ENCODE measurements at places on chromosomes 4 and X.

DNA sequence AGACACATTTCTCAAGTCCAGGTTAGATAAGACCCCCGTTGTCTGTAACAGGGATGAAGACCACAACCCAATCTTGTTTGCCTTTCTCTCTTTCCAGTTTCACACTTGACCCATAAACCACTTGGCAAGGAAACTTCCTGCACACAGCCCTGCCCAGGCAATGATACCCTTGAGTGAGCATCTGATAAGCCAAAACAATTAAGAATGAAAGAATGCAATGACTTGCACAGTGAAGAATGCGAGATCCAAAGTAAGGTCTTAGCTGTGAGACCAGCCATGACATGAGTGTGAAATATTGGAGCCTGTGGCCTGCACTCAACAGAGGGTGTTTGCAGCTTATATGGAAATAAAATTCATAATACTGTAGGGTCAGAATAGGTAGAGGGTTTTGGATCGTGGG lies 37.9 kb upstream of the MXRA5 start:
- no peak for DNase-seq

GRCh38 chrX:34528081-34528480 lies 129.0 kb downstream of the TMEM47 start:
- DNase-seq = no peak

DNA sequence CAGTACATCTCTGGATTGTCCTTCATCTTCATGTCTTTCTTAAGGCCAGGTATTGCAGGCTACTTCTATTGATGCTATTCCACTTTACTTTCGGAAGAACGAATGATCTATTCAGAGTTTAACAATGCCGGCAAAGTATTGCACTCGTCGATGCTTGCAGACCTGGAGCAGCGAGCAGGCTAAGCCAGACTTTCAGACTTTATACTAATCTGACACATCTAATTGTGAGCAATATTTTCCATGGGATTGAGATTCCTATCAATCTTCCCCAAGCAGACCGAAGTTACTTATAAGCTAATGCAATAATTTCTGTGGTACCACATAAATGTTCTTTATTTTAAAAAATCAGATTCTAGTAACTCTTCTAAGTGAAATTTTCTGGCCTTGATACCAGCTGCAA lies 1.6 kb downstream of the EMCN start:
- no peak for DNase-seq

GRCh38 chr4:26067035-26067434 lies 153.0 kb downstream of the SMIM20 start:
- no peak for DNase-seq

GRCh38 chrX:96389281-96390047 lies 295.2 kb upstream of the DIAPH2 start:
- DNase-seq = no peak

DNA sequence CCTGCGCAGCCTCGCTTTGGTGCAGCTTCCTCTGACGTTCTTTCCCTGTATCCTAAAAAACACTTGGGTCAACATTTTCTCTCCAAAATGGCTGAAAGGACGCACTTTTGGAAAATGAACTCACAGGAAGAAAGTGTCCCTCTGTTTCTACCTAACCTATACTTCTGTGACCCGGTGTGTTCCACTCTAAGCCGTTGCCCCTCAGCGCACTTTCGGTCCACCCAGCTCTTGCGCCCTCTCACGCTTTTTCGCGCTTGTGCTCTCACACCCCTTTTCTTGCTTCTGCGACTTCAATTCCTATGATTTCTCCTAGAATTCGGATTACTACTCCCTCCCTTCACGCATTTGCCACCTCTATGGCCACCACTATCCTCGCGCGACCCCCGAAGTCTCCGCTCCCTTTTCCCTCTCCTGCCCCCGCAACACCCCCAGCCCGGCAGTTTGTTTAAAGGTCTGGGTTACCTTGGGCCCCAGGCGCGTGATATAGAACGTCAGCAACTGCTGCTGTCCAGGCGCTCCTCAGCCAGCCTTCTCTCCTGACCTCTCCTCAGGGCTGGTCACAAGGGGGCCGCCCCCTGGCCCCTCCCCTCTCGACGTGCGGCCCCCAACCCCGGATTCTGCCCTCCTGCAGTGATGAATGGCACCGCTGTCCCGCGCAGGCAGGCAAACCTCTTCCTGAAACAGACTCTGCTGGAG lies at the start of gene USP51:
Gene USP51 (minus strand): TSS at position 535 of the 696 bp plus-strand sequence. CDS start 909 bp downstream, outside the sequence.
- no peak for DNase-seq
